Heart right ventricle (tissue), 16 donors: ENCODE measurements at places on chromosomes 1 and 21.

DNA sequence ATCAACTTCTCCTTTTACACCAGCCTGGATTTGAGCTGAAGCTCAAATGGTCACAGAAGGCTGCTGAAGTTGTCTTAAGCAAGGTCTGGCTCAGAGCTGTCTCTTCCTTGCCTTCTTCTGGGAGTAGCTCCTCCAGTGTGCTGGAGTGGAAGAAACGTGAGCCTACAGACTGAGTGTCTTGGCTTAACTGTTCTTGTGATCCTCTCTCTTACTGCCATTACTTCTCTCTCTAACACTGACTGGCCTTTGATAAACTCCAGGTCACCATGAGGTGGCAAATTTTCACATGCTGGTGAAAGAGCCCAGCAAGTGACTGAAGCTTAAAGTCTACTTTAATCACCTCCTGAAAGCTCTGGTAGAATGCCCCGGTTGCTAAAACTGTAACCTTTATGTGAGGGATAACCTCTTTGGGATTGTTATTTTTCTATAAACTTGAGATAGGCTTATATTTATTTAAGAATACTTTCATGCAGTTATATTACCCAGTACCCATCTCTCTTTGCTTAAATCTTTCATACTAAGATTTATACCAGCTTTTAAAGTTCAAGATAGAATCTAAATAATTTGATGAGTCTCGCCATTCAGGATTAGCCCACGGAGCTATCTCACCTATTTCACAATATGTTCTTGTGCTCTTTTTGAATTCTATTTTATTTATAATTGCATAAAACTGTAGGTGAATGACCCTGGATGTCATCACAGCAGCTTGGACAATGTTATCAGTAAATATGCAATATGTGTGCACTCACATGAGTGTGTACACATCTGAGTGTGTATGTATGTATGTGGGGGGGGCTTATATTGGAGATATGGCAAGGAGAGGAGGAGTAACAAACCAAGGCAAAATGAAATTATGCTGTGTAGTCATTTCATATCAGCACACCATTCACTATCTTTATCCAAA, 924.0 kb downstream of the LTN1 start:
- no peak for DNase-seq

- DNase-seq = no peak
Measured at GRCh38 chr1:246761396-246761795, 37.2 kb downstream of the SCCPDH start.

- peak; percentile 25 for DNase-seq
Measured at GRCh38 chr1:235954306-235955283, 87.9 kb upstream of the LYST start.

DNA sequence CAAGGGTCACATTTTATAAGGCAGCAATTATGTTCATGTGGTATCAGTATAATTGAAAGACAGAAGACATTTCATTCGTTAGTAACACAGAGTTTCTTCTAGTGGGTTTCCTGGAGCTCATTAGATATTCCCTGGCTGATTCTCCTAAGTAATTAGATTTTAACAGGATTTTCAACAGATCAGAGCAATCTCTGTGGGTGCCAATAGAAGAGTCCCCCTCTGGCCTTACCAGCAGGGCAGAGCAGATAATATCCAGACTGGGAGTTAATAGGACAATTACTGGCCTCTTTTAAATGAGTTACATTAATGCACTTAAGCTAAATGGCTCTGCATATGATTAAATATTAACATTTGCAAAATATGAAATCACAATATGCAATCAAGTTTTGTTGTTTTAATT, 74.2 kb upstream of the FOXD3 start:
- DNase-seq = no peak

- no peak for DNase-seq
Measured at GRCh38 chr1:118877668-118878396, 110.3 kb downstream of the TBX15 start.

DNA sequence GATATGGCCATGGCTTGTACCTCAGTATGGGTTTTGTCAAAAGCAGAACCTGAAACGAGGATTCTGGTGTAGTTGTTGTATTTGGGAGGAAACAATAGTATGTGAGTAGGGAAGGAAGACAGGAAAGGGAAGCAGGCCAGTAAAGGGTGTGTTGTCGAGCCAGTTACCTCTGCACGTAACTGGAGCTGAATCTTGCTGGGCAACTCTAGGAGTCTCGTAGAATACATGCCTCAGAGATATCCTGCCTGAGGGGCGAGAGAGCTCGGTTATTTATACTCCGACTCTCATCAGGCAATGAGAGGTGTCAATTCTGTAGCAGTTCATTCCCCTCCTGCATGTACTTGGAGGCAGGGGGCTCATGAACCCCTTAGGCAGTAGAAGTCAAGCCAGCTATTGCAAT, 45.9 kb upstream of the KIF26B start:
- no peak for DNase-seq

DNA sequence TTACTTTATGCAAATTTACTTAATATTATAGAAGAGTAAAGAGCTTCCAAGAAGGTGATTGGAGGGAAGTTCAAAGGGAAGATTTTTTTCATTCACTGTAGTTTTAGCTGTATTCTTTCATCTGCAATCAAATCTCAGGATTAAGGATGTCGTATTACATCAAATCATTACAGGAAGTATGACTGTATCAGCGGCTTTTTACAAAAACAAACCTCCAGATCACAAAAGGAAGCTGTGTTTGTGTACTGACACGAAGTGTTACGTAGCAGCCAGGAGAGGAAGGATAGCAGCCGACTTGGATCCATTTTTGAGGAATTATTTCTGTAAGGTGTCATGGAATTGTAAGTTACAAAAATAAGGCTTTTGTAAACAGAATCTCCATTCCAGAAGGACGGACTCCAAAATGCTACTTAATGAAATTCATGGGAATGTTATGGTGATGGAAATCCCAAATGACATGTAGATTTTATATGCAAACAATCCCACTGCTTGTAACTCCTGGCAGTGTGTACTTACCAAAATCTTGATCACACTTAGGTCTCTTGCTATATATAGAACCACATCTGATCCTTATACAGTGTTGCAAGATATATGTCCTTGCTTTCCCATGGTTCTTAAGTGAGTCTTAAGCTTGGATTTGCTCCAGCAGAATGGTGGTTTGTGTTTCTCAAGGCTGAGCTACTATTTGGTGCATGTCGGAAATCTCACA, 49.8 kb downstream of the KCNJ15 start:
- DNase-seq = no peak

DNA sequence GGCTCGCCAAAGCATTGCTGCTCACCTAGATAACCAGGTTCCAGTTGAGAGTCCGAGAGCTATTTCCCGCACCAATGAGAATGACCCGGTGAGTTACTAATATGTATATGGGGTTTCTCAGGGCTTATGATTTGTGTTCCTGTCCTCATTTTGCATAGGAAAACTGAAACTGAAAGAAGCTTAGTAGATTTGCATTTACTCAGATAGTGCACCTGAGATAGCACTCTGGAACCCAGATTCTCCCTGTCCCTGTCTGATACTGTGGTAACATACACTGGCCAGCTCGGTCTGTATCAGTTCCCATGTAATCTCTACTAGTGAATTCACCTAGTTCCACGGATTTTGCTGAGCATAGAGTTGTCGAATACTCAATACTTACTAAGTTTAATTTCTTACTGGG, 28.1 kb downstream of the DAP3 start:
- DNase-seq = no peak

DNA sequence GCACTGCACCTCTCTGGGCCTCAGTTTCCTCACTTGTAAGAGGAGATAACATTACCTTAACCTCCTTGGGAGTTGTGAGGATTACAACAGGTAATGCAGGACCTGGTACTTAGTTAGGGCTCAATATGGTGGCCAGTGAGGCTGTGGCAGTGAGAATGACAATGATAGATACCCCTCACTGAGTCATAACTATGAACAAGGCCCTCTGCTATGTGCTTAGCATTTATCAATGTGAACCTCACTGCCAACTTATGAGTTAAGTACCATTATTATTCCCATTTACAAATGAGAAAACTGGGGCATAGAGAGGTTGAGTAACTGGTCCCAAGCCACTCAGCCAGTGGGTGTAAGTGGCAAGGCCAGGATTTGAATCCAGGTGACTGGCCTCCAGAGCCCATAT, 64.4 kb downstream of the HMGB4 start:
- no peak for DNase-seq

DNA sequence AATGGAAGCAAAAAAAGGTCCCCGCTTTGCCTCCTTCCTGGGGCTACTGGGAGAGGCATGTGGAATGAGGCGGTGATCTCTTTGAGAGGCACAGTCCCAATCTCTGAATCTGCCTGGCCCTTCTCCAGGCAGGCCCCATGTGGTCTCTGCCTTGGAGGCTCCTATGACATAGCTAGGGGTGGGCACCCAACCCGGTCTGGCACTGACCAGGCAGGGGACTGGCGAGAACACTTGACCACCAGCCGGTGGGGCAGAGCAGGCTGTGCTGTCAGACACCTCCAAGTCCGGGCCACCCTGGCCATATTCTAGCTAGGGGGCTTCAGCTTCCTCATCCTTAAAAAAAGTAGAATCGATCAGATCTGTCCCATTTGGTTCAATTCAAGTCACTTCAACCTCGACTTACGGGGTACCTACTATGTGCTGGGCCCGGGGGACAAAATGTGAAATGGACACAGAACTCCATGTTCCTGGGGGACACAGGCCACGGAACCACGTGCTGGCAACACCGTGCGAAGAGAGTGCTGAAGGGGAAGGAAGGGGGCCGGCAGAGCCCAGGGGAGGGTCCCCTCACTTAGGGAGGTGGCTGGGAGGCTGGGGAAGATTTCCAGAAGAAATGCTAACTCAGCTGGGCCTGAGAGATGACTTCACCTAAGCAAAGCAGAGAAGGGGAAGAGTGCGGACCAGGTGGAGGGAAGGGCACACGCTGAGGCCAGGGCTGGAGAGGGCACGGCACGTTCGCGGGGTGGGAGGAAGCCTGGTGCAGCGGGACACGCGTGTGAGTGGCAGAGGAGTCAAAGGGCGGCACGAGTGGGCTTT, 33.3 kb downstream of the HSPG2 start:
- no peak for DNase-seq

GRCh38 chr1:8701794-8702471, 115.5 kb downstream of the RERE start:
- DNase-seq = no peak

DNA sequence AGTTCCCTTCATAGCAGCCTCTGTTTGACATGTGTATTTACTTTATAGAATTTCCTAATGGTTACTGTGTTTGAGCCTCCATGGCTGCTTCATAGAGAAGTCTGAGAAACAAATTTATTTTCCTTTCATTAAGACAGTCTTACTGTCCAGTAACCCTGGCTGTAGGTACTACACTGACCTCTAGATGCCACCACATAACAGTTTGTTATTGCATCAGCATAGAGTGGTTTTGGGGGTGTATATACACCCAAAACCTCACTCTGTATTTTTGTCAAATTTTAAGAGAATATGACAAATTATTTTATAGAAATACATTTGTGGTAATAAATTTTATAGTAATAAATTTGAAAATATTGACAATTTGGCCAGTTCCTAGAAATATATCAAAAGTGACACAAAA, 57.3 kb downstream of the OBSCN start:
- no peak for DNase-seq

DNA sequence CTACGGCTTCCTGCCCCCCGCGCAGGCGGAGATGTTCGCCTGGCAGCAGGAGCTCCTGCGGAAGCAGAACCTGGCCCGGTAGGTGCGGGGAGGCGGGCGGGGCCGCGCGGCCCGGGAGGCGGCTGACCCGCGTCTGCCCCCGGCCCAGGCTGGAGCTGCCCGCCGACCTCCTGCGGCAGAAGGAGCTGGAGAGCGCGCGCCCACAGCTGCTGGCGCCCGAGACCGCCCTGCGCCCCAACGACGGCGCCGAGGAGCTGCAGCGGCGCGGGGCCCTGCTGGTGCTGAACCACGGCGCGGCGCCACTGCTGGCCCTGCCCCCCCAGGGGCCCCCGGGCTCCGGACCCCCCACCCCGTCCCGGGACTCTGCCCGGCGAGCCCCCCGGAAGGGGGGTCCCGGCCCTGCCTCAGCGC, 16.6 kb downstream of the NOC2L start:
- DNase-seq = no peak

GRCh38 chr1:66326867-66327266, 207.1 kb upstream of the SGIP1 start:
- no peak for DNase-seq

GRCh38 chr1:35285771-35286606, 17.5 kb downstream of the ZMYM4 start:
- DNase-seq = no peak

GRCh38 chr1:108845991-108846390, 10.9 kb downstream of the AKNAD1 start:
- DNase-seq = no peak

DNA sequence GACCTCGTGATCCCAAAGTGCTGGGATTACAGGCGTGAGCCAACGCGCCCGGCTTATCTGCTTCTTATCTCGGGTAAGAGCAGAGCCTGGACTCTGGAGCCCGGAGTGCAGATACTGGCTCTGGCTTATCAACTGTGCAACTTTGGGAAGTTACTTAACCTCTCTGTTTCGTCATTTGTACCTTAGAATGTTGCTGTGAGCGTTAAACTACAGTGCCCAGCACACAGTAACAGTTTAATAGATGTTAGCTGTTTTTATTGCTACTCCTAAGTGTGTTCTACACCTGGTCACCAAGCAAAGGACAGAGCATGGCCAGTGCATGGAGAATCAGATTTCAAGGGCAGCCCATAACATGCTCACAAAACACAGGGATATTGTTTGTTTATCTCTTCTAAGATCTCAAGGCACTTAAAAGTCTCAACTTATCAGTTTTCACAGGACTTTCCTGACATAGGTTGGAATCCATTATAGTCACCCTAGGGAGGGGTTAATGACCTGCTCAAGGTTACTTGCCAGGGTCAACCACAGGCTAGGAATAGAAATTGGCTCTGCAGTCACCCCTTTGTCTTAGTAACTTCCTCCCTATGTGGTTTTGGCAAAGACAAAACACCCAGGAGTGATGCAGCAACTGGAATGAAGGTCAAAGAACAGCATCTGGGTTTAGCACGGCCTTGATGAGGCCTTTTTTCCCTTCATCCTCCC, 22.5 kb upstream of the SRP9 start:
- DNase-seq = peak; percentile 56

GRCh38 chr1:192546596-192547190, 28.9 kb upstream of the RGS1 start:
- no peak for DNase-seq

- no peak for DNase-seq
Measured at GRCh38 chr1:228350831-228351781, 55.5 kb downstream of the TRIM11 start.

GRCh38 chr1:206735553-206736031, 35.0 kb upstream of the IL19 start:
- no peak for DNase-seq

GRCh38 chr1:35945327-35945726, 14.4 kb downstream of the AGO3 start:
- DNase-seq = no peak

- no peak for DNase-seq
Measured at GRCh38 chr1:172566196-172566997, 33.4 kb downstream of the SUCO start.

- DNase-seq = no peak
Measured at GRCh38 chr1:203040513-203041275, 14.4 kb downstream of the PPFIA4 start.

GRCh38 chr1:54249819-54250435, 50.0 kb downstream of the MRPL37 start:
- DNase-seq = no peak

GRCh38 chr1:50279622-50280330, 143.5 kb downstream of the DMRTA2 start:
- peak; percentile 12 for DNase-seq

- DNase-seq = no peak
Measured at GRCh38 chr21:36647279-36648093, 51.4 kb upstream of the SIM2 start.
